ENCODE measurements at places on chromosomes 16 and 17.
A peak's percentile ranks its signal among the peaks of the same experiment; 100 is the strongest.

DNA sequence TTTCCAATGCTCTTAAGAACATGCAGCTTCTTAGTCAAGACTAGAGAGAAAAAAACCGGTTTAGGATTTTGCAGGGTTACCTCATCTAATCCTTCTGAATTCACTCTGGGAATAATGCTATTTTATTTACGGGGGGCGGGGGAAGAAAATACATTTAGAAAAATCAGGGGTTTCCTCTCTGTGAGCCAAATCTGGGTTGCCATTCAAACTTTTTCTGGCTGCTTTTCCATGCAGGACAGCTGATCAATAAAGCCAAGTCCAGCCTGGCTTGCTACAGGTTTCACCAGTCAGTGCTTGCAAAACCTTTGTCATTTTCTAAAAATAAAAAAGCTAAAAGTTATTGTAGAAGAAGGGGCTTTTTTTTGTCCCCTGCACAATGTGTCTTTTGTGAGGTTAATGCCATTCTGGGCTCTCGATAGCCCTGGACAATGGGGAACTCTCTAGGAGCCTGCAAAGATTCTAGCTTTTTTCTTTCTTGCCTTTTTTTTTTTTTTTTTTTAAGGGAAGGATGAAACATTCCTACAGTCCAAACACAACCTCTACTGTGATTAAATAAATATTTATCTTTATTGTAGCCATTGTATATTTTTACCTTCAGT is 13.1 kb upstream of the ZFHX3 start:
- no peak overlapping the region for H3K4me3 ChIP-seq
- H3K36me3 ChIP-seq = no peaks in the 10 kb centered on the region
- DNase-seq = no peak
- no peaks in the 10 kb centered on the region for H3K4me1 ChIP-seq
- no peak overlapping the region for H3K27ac ChIP-seq

- no peaks in the 10 kb centered on the region for H3K4me1 ChIP-seq
- no peaks in the 10 kb centered on the region for H3K27me3 ChIP-seq
- no peaks in the 10 kb centered on the region for H3K36me3 ChIP-seq
These were observed 906.9 kb upstream of the SOX9 start for GRCh38 chr17:71213936-71214335.

DNA sequence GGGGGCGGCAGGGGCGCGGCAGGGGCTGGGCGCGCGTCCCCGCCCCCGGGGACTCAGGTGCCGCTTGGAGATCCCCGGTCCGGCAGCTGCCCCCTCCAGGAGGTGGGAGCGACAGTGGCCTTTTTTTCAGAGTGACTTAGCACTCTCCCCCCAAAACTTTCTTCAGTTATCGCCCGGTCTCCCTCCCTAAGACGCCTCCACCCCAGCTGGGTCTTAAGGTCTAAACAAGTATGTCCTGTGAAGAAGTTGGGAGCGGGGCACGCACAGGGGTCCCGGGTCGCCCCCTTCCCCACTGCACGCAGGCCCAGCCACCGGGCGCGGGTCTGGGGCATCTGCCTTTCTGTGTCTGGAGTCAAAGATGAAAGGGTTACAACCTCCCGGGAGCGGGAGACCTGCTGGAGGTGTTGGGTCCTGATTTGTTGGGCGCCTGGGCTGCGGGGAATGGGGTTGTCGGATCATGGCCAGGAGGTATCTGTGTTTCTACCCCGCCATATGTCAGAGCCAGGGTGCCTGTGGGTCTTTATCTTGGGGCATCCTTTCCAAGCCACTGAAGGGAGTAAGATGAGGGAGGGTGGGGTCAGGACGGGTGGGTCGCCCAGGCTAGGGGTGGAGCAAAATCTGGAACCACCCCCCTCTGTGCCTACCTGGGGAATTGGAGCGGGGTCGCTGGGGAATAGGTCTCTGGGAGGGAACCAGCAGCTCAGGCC is 757 bp downstream of the FMNL1 start:
- DNase-seq = peak; percentile 41
- H3K36me3 ChIP-seq = peaks cover 3% of the 10 kb centered on the region
- no peaks in the 10 kb centered on the region for H3K27me3 ChIP-seq
- peak overlapping the region; percentile 98 for H3K27ac ChIP-seq
- peak overlapping the region; percentile 95 for H3K4me3 ChIP-seq

GRCh38 chr17:21510686-21511362 is 134.7 kb downstream of the KCNJ12 start:
- H3K27me3 ChIP-seq = peaks cover 11% of the 10 kb centered on the region
- DNase-seq = no peak
- no peaks in the 10 kb centered on the region for H3K36me3 ChIP-seq
- H3K4me3 ChIP-seq = peak overlapping the region; percentile 54
- no peak overlapping the region for H3K27ac ChIP-seq

DNA sequence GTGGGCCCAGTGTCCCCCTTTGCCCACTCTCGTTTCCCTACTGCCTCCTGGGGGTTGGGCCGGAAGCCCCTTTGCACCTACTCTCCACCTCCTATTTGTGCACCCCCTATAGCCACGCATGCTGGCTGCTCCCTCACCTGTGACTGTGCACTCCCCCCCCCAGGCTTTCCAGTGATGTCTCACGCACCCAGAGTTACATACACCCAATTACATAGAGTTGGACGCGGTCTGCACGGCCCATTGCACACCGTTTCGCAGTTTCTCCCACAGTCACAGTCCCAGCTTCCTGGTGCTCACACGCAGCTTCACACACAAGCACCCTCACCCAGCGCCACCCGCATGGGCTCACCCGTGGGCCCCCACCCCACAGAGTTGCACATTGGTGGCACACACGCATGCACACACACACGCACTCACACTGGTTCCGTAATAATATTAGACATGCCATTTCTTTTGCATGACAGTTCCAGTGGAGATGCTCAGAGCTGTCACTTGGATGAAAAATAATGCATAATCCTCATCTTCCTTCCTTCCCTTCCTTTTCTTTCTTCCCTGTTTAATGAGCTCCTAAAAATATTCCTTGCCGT is 21.5 kb upstream of the C1QL1 start:
- H3K27ac ChIP-seq = no peak overlapping the region
- no peaks in the 10 kb centered on the region for H3K36me3 ChIP-seq
- peaks cover 5% of the 10 kb centered on the region for H3K4me1 ChIP-seq
- H3K27me3 ChIP-seq = peaks cover 10% of the 10 kb centered on the region

DNA sequence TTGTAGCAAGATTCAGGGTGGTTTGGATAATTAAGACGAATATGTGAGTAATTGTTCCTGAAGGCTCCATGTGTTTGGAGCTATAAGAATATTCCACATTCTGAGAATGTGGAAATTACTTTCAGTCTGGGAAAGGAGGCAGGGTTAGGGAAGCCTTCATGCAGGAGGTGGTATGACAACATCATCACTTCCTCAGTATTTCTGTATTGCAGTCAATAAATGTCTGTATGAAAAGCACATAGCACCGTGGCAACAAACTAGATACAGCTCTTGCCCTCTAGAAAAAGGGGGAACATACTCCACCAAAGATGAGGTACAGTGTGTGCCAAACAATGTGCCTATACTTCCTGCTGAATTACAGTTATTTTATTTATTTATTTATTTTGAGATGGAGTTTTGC is 26.1 kb upstream of the DHRS7B start:
- no peaks in the 10 kb centered on the region for H3K4me1 ChIP-seq
- H3K4me3 ChIP-seq = no peak overlapping the region
- H3K36me3 ChIP-seq = no peaks in the 10 kb centered on the region

DNA sequence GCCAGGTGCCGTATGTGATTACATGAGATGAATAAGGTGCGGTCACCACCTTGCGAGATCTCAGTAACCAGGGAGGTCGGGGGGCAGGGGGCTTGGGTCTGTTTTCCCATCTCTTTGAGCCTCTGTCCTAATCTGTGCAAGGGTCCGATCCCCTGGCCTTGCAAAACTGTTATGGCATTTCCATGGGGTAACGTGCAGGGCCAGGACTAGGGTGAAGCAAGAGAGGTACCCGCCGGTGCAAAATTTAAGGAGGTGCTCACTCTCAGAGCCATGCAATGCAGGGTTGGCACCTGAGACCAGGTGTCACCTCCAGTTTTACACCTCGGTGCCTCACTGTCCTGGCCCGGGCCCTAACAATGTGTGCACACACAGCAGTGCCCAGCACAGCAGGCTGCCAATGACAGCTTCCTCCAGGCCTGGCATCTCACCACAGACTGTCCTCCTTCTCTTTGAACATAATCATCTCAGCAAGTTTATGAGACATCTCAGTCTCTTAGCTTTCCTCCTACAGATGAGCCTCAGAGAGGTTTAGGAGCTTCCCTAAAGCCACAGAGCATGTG is 43.6 kb downstream of the C16orf95 start:
- no peaks in the 10 kb centered on the region for H3K27me3 ChIP-seq
- no peaks in the 10 kb centered on the region for H3K36me3 ChIP-seq
- no peaks in the 10 kb centered on the region for H3K4me1 ChIP-seq
- no peak for DNase-seq
- no peak overlapping the region for H3K4me3 ChIP-seq

DNA sequence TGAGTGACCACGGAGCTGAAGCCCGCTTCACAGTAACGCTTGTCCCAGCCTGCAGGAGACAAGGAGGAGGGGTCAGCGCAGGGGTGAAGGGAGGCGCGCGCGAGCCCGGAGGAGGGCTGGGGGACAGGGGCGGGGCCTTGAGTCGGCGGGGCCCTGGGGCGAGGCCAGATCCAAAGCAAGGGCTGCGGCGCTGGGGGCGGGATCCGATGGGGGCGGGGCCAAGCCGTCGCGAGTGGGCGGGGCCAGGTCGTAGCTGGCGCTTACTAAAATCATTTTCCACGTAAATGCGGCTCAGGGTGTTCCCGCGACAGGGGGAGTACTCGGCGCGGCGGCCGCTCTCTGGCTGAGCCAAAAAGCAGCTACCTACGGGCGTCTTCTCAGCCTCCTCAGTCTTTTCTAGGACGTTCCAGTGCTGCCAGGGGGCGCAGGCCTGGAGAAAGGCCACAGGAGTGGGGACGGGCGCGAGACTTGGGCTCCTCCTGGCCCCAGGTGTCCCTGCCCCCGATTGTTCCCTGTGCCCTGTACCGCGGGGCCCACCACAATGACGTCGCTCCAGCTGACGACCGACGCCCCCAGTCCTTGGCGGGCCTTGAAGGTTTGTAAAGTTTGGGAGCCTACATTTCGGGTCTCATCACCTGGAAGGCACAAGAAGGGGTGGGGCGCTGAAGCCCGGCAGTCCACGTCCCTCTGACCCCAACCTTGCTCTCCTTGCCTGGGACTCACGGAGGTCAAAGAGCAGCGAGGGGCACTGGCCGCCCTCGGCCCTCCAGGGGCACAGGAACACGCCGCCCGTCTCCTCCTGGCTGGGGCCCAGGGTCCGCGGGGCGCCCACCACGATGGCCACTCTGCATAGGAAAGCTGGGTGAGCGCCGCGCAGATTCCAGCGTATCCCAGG is 3.9 kb downstream of the ITGA2B start:
- peaks cover 10% of the 10 kb centered on the region for H3K4me1 ChIP-seq
- peak overlapping the region; percentile 61 for H3K4me3 ChIP-seq
- no peaks in the 10 kb centered on the region for H3K36me3 ChIP-seq
- peak; percentile 81 for DNase-seq

DNA sequence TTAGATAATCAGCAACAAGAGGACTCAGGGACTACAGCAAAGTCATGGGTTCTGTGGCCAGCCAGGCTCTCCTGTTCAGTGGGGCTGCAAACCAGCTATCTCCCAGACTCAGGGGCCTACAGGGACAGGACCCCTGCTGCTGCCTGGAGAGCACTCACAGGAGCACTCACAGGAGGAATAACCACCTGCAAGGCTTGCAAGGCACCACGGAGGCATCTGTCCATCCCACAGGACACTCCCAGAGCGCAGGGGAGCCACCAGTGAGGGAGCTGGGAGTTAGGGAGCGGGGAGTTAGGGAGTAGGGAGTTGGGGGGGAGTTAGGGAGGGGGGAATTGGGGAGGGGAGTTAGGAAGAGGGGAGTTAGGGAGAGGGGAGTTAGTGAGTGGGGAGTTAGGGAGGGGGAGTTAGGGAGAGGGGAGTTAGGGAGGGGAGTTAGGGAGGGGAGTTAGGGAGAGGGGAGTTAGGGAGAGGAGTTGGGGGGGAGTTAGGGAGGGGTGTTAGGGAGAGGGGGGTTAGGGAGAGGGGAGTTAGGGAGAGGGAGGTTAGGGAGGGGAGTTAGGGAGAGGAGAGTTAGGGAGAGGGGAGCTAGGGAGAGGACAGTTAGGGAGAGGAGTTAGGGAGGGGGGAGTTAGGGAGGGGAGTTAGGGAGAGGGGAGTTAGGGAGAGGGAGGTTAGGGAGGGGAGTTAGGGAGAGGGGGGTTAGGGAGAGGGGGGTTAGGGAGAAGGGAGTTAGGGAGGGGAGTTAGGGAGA is 5.7 kb downstream of the CANT1 start:
- H3K36me3 ChIP-seq = no peaks in the 10 kb centered on the region
- peaks cover 39% of the 10 kb centered on the region for H3K4me1 ChIP-seq
- no peak overlapping the region for H3K27ac ChIP-seq
- H3K27me3 ChIP-seq = no peaks in the 10 kb centered on the region

DNA sequence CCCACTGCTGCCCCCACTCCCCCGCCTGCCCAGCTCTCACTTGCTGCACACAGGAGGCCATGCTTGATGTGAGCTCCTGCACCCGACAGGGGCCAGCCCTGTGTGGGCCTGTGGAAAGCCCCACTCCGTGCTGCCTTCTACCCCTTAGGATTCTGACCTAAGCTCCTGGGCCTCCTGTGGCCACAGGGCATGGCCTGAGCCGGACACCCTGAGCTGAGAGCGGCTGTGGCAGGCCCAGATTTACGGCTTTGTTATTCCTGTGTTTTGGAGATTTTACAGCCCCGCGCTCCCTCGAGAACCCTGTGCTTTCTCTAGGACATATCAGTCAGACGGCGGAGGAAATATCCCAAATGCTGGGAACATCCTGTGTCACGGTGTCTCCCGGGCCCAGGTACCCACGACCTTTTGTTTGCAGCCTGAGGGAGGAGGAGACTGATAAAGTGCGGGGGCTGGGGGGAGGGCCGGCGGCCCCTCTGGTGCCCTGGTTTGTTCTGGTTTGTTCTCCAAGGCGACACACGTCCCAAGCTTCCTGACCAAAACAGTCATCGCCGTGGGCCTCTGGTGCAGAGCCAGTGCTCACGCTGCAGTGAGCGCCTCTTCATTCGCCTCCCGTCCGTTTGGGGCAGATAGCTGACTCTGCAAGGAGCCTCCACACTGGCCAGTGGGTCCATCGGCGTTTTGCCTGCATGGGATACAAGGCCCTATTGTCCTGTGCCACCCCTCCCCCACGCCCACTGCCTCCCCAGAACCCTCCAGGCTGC is 363.4 kb downstream of the C16orf95 start:
- no peak overlapping the region for H3K27ac ChIP-seq
- H3K27me3 ChIP-seq = peaks cover 3% of the 10 kb centered on the region
- DNase-seq = no peak

- H3K27ac ChIP-seq = no peak overlapping the region
- peaks cover 13% of the 10 kb centered on the region for H3K36me3 ChIP-seq
- no peaks in the 10 kb centered on the region for H3K27me3 ChIP-seq
- no peak overlapping the region for H3K4me3 ChIP-seq
- DNase-seq = no peak
These were observed 30.7 kb downstream of the ADGRG5 start for GRCh38 chr16:57572978-57573728.

- no peaks in the 10 kb centered on the region for H3K27me3 ChIP-seq
- no peak overlapping the region for H3K27ac ChIP-seq
- H3K36me3 ChIP-seq = no peaks in the 10 kb centered on the region
- H3K4me1 ChIP-seq = no peaks in the 10 kb centered on the region
These were observed 89.8 kb downstream of the KATNIP start for GRCh38 chr16:27639561-27640276.

All from CD8-positive, alpha-beta memory T cell (primary cell).